ENCODE measurements at places on chromosomes 13 and 19.

GRCh38 chr19:38638461-38638860 is 9.0 kb upstream of the ACTN4 start:
- no peak for DNase-seq

- peak; percentile 57 for DNase-seq
Observed at GRCh38 chr19:42284066-42284501, 15.0 kb downstream of the CIC start.

GRCh38 chr13:76523740-76524340 is 362.4 kb downstream of the KCTD12 start:
- DNase-seq = no peak

- DNase-seq = peak; percentile 26
Observed at GRCh38 chr13:98576200-98576945, 534 bp downstream of the STK24 start.

DNA sequence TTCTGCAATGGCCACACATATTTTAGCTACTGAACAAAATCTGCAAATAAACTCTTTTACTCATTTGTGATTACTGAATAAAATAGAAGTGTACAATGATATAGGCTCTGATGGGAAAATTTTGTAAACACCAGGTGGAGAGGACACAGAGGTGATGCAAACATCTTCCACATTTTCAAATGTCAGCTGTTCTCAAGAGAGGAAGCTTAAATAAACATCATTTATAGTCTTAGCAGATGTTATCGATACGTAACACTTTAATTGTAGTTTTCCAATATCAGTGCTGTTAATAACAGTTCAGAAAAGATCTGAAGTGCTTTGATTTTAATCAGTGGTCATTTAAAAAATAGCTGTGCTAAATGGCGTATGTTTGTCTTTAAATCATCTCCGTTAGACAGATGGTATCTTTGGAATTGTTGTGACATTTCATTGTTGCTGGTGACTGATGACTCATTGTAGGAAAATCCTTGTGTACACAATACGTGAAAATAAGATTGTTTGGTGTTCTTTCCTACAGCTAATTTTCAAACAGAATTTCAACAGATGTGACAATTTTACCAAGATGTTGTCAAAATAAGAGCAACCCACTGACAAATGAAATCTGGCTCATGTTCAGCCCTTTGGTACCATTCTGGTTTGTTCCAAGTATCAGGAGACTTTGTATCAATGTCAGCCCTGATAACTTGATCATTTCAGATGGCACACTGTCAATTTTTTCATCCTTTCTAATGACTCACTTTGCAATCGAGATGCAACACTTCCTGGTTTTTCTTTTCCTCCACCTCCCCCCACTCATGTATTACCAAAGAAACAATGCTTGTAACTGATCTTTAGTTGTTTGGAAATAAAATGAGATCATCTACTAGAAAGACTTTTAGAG is 516.0 kb downstream of the DCT start:
- DNase-seq = no peak

- DNase-seq = no peak
Observed at GRCh38 chr19:29107831-29108230, 105.1 kb downstream of the UQCRFS1 start.

- DNase-seq = no peak
Observed at GRCh38 chr19:428149-428548, 19.2 kb upstream of the C2CD4C start.

GRCh38 chr13:103188713-103189326 is 122.6 kb upstream of the SLC10A2 start:
- DNase-seq = no peak

DNA sequence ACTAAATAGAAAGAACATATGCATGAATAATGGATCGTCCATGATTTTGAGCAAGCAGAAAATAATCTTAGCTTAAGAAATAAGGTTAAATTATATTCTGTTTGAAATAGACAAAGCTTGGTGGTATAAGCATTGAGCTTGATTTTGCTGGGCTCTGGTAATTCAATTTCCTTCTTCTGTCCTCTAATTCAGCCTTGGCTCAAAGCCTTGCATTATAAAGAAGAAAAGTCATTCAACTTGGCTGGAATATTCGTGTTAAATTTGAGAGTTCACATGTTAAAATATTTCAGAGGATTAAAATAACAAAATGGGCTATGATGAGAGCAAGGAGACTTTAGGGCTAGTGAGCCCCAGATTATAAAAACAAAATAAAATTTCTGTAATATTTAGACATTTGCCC is 415.4 kb upstream of the PCDH20 start:
- no peak for DNase-seq

- no peak for DNase-seq
Observed at GRCh38 chr13:33931397-33932311, 113.7 kb downstream of the RFC3 start.

DNA sequence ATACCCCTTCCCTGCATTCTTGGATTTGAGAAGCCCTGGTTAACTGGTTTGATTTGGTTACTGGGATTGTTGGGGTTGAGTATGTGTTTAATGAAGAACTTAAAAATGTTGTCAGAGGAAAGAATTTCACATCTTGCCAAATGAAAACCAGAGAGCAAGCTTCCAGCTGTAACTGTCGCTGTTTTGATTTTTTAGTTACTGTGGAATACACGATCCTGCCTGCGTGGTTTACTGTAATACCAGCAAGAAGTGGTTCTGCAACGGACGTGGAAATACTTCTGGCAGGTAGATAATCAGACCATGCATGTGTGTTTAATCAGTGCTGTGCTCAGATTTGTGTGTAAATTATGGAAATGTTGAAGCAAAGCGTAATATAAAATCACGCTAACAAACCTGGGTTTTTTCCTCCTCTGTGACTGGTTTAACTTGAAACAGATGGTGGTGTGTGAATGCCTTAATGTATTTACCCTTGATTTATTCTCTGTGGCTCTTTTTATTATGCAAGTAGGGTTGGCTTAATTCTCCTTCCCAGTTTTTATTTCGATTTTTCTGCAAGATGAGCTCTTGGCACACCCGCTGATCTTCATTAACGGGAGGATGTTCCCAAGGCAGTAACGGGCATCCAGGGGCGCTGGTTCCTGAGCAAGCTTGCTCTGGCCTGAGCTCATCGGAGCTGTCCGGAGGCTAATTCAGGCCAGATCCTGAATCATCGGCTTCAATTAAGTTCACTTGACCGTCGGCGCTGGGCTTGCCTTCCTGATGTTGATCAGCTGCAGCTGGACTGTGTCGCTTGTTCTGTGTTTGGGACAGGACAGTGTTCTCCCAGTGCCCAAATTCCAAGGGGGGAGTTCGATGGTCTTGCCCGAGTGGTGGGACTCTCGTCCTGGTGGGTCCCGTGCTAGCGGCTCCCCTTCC is 16.0 kb downstream of the UPF1 start:
- no peak for DNase-seq

GRCh38 chr13:43520351-43520750 is 266.4 kb downstream of the ENOX1 start:
- no peak for DNase-seq

DNA sequence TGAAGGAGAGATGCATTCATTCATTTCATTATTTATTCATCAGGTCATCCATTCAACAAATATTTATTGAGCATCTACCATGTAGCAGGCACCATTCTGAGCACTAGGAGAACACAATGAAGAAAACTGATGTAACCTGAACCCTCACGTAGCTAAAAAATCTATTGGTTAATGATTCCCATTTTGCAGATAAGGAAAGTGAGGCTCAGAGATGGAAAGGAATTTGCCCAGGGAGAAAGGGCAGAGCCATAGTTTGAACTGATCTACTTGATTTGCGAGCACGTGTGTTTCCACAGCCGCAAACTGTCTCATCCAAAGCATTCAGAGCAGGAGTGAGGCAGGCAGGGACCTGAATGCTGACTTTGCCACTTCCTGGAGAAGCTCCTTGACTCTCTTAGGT is 2.7 kb downstream of the KLK8 start:
- no peak for DNase-seq

GRCh38 chr13:66171920-66172319 is 1058.2 kb downstream of the PCDH9 start:
- DNase-seq = no peak

DNA sequence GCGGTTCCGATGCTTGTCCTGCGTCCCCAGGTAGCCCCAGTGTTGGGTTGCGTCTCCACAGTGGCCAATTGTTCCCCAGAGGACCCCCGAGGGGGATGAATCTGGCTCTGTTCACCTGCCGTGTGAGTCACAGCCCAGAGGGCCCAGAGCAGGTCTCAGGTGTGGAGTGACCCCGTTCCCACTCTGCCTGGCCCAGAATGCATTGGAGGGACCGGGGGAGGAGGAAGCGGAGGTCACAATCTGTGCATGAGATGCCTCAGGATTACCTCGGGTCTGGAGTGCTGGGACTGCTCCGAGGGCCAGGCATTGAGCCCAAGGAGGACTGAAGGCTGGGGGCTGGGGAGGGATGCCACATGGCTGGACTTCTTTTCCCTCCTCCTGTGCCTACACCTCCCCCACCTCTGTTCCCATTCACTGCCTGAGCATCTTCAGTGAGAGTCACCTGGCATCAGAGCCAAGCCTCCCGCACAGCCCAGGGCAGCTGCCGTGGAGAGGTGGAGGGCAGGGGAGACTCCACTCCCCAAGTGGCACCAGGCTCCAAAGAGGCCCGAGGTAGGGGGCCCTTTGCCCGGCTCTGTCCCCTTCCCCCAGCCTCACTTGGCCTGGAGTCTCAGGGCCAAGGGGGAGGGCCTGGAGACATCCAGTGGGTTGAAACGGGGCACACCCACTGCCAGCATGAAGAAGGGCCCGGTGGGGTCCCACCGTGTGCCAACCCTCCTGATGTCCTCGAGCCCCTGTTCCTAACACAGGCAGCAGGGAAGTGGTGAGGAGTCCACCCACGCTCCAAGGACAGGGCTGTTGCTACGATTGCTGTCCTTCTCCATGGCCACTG is 81.1 kb downstream of the CHST8 start:
- no peak for DNase-seq

- DNase-seq = no peak
Observed at GRCh38 chr19:51024924-51025323, 1.5 kb downstream of the KLK11 start.

GRCh38 chr13:42398533-42398932 is 126.6 kb downstream of the AKAP11 start:
- no peak for DNase-seq

DNA sequence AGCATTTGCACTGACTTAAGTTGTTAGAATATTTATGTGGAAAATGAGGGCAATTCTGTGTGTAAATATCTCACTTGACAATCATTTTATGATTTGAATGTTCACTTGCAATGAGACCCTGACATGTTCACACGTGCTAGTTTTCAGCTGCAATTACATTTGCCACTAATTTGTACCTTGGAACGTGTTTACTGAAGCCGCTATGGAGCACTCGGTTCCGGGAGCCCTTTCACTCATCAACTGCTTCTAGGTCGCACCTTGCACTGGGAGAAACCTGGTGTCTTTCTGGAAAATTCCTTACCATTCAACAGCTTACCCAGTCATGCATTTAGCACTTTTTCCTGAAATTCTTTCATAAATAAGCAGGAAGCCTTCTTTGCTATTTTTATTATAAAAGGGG is 229.6 kb downstream of the ZIC5 start:
- DNase-seq = no peak

GRCh38 chr13:53012707-53013106 is 15.9 kb upstream of the OLFM4 start:
- no peak for DNase-seq

DNA sequence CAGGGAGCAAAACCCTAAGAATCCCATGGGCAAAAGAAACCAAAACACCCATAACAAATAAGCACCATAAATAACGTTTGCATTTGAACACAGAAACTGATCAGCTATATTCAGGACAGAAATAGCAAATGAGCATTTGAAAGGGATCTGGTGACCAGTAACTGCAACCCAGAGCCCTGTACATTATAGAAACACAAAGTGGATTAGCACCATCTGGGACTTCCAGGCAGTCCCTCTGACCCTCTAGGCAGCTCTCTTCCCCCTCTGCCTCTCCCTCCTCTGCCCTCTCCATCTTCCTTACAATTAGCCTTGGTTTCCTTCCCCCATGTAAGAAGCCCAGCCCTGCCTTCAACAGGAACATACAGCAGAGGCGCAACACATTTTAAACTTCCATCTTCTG is 215.0 kb downstream of the DCLK1 start:
- no peak for DNase-seq

DNA sequence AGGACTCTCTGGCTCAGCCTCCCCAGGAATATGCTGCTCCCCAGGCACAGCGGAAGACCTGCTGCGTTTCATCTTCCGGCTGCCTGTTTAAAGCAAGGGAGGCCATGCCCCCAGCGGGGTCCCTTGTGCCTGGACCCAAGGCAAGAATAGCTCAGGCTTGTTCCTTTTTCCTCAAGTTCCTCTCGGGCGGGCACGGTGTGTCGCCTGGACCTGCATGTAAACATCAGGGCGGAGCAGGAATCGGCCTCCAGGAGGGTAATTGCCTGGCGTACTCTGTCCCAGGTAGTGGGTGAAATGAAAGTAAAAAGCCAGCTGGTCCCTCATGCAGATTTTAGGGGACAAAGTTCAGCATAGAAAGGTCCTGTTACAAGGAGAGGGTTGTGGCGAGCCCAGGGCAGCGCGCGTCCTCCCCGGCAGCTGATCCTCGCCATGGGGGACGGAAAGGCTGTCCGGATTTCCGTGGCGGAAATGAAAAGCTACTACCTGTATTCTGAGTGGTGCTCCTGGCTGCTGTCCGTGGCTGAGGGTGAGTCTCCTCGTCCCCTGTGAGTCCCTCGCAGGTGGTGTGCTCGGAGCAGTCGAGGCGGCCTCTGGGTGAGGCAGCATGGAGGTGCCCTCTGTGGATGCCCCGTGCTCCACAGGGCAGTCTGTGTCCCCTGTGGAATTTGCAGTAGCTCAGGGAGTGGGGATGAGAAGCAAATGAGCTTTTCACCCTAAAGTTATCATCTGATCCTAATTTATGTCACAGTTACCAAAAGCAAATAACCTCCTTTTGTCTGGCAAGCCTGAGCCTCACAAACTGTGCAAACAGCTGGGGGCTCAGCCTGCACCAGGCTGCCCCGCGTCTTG is 16.2 kb downstream of the MCF2L start:
- DNase-seq = no peak

DNA sequence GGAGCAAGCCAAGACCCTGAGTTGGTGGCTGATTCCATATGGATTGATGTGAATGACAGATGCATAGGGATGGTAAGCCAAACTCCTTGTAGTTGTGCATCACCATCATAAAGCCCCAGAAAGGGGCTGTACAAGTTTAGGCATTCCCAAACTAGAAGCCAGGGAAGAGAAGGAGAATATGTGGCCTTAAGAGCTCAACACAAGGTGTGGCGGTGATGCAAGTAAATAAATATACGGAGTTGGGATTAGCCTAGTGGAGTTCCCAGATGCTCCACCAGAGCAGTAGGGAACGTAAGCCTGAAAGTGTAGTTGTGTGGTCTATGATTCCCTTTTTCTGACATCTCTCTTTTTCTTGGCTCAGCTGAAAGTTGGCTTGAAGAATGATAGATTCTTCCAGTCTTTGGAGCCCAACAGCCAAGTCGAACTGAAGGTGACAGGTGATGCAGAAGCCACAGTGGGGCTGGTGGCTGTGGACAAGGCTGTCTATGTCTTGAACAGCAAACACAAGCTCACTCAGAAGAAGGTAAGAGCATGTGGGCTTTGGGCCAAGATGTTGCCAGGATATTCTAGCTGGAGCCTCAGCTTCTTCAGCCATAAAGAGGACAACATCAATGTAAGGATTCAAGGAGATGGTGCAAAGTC is 30.1 kb downstream of the RDH8 start:
- DNase-seq = no peak
